Sciatic nerve (tissue), 2 donors: ENCODE measurements at places on chromosomes 7 and 10. TPM values are rescaled to one million over a fixed set of nuclear protein-coding genes. Genes with fewer than 3 reads are reported as not detected.

DNA sequence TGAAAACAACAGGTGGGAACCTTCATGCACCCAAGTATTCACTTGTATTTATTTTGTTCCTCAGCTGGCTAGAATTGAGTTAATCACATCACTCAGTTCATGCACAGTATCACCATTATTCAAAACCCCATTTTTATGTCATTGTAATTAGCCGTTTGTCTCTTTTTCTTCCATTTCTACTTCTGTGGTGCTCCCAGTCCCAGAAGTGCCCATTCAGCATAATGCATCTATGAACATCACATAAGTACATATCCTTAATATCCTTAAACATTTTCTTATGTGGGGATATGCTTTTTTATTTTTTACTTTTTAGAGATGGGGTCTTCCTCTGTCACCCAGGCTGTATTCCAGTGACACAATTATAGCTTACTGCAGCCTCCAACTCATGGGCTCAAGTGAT, 510.9 kb upstream of the MGMT start:
- DNase-seq = no peak

DNA sequence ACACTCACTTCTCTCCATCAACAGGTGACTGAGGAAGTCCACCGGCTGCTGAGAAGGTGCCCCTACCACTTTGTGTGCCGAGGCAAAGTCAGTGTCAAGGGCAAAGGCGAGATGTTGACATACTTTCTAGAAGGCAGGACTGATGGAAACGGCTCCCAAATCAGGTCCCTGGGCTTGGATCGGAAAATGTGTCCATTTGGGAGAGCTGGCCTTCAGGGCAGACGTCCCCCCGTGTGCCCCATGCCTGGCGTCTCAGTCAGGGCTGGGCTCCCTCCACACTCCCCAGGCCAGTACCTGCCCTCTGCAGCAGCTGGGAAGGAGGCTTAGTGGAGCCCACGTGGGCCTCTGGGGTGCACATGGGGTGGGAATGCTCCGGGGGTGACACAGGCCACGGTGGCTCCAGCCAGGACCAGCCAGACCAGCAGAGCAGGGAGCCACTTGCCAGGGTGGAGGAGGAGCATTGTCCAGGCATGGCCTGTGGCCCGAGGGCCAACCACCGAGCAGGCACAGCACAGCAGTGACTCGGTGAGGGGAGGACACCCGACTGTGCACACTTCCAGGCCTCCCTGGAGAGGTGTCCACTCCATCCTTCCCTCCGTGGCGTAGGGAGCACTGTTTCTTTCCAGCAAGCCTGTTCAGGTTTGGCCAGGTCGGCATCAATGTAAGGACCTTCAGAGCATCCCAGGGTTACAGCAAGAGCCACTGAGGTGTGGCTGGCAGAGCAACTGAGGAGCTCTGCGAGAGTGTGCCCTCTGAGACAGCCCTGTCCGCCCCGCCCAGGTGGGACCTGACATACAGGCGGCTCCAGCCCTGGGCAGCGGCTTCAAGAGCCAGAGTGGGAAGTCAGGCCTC, 139.7 kb downstream of the ADCY1 start:
- no peak for DNase-seq

DNA sequence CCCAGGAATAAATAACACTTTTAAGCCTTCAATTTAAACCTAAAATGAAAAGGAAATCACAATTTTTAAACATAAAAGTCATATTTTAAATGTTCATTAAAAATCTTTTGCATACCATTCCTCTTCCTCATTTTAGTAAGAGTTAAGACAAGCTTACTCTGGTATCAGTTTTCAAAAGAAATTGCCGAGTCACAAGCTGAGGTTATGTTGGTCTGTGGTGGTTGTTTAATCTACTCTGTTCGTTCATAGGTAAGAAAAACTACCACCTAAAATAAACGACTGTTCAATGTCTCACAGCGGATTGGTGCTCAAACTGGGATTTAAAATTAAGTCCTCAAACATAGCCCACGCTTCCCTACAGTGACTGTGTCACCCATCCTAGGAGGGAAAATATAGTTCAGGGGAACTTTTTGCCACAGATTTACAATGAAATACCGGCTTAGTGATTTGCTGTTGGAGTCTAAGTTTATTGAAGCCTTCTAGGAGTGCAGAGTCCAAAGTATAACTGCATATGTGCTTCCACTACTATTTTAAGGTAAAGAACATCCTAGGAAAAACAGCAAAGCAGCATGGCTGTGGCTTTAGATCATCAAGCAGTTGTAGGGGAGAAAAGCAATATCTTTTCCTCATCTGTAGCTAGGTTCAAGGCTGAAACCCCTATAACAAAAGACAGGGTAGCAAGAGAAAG, 61.1 kb downstream of the GNAT3 start:
- DNase-seq = no peak

DNA sequence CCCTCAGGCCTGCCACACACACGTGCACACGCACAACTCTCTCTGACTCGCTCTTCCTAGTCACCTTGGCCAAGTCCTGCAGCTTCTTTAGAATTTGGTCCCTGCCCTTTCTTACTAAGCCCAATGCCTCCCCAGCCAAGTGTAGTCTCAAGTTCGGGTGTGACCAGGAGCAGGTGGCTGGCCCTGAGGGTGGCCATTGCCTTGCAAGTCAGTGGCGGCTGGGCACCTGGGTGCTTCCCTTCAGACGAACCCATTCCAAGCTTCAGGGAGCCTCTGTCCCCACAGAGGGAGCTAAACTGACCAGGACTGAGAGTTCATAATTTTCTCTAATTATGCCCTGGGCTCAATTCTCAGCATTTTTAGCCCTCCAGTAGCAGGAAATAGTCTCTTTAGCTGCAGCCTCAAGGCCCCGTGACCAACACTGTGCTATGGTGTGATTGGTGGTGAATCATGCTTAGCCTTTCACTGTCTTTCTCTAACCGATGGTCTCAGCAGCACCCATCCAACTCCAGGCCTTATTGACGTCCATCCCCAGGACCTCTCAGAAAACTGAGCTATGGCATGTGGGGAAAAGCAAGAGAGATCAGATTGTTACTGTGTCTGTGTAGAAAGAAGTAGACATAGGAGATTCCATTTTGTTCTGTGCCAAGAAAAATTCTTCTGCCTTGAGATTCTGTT, 34.7 kb upstream of the FXYD4 start:
- no peak for DNase-seq

DNA sequence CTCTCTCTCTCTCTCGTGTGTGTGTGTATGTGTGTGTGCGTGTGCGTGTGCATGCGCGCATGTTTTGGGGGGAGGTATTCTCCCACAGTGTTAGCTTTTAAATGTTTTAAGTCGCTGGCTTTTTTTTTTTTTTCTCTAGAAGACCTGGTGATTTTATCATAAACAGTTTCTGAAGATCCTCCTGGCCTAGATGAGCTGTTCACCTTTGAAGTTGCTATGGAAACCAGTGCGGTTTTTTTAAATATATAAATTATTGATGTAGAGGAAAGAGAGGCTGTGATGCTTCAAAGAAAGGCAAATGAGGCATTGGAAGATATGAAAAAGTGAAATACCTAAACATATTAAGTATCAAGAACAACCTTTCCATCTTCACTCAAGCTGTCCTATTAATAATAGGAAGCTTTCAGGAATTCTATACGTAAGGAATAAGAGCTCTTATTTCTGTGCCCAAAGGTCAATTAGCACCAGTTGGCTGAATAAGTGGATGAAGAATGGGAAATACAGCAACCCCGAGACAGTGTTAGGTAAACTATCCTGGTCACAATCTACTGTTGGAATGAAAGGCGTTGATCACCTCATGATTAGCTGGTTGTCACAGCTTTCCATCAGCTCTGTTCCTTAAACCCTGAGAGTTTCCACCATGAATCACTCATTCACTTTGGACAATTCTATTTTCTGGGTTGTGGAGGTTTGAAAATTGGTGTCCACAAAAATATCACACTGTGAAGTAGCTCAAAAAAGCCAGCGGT, 66.5 kb upstream of the SLC35G1 start:
- no peak for DNase-seq

DNA sequence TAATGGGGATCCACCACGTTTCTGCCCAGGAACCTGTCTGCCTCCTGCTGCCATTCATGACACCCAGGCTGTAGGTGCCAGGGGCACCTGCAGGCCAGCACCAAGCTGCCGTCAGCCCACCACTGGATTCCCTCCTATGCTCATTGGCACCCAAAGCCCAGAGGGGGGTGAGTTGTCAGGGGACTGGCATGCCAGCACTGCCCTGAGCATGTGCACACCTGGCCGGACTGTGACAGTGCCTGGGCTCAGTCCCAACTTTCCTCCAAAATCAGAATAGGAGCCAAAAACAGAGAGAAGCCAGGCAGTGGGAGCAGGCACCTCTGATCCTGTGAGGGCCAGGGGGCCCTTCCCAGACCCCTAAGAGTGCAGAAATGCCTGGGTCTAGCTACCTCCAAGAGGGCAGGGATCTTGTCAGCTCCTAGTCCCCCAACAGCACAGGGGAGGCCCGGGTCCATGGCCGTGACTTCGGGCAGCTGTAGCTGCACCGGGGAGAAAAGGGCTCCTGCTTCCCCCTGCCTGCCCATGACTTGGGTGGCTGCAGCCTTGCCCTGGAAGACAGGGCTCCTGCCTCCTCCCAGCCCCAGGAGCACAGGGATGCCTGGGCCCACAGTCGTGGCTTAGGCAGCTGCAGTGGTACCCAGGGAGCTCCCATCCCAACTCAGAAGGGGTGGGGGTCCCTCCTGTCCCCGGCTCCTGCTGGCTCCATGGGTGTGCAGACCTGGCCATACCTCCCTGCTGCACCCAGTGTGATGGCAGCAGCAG, 249.8 kb upstream of the DKK1 start:
- DNase-seq = no peak

NPFFR1 gene
- total RNA-seq = 4.8 TPM

ACSL5 gene
- 11.3 TPM for total RNA-seq

- DNase-seq = no peak
These were observed 55.7 kb upstream of the SRPK2 start for GRCh38 chr7:105444342-105444987.

GRCh38 chr7:80588591-80588990, 49.9 kb upstream of the CD36 start:
- DNase-seq = no peak

DNA sequence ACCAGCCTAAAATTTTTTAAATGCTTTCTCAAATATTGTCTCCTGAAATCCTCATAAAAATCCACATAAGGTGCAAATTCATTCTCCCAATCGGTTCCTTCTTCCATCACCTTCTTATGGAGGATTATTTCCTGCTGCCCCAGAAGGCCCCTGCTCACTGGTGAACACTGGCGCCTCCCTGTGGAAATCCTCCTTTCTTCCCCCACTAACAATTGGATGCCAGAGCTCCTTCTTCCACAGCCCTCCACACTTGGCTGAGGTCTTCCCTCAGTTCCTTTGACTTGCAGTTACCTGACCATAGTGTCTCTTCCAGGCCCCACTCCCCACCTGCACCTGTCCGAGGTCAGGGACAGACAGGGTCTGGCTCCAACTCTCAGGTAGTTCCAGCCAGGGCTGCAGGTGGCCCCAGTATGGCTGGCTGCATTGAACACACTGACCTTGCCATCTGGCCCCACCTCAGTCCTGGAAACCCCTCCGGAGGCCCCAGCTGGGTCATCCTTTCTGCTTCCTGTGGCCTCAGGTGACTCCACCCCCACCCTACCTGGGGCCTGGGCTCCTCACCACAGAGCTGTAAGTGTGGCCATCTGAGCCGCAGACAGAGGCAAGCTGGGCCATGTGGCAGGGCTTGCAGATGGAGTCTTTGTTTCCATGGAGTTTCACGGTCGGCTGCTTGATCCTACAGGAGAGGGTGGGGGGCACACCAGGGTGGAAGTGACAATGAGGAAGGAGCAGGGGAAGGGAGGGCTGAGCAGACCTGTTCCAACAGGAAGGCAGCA, 18.4 kb downstream of the SPOCK2 start:
- no peak for DNase-seq

DNA sequence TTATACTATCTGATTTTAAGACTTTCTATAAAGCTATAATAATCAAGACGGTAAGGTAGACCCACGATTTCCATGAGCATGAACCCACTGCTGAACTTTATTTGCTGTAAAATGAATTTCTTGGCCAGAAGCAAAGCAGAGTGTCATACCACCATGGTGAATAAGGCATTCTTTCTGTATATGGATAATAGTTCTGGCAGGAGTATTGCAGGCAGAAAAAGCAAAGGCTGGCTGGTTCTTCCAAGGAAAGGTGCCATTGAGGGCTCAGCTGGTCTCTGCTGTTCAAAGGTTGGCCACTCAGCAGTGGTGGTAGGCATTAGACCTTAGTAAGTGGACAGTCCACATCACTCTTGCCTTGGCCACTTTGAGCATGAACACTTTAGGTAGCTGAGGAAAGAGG, 104.1 kb upstream of the KCNMA1 start:
- DNase-seq = no peak

TCF7L2 gene
- total RNA-seq = 53.6 TPM

DNA sequence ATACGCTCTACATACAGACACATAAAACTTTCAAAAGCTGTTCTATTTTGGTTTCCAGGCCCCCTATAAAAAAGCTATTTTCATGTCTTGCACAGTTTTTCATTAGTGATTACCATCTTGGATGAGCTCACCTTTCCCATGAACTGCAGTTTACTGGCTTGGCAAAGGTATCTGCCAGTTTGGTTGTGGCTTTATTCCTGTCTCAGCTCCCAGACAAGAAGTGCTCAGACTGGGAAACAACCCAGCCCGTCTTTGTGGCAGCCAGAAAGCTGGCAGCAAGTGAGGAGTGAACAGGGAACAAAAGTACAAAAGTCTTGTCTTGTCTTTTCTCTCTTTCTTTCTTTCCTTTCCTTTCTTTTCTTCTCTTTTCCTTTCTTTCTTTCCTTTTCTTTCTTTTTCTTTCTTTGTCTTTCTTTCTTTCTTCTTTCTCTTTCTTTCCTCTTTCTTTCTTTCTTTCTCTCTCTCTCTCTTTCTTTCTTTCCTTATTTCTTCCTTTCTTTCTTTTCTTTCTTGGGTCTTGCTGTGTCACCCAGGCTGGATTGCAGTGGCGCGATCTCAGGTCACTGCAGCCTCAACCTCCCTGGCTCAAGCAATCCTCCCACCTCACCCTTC, 138.8 kb downstream of the CFAP58 start:
- DNase-seq = no peak

OR2A1 gene
- 0.22 TPM for total RNA-seq

DNA sequence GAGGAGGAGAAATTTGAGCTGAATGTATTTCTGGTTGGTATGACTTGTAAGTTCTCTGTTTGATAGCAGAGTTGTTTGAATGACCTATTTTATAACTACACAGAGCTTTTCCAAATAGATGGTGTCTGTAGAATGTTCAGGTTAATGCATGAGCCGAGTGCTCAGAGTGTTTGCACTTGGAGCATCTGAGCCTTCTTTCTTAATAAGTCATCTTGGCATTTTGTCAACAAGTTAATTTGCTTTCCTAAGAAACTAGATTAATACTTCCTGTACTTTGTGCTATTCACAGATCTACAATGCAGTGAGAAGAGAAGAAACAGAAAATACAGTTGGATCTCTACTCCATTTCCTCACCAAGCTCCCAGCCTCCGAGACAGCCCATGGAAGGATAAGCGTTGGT, 138.2 kb downstream of the PLCE1 start:
- DNase-seq = no peak

ZMIZ2 gene
- 92.7 TPM for total RNA-seq
